ENCODE measurements at places on chromosomes 12 and 14.

- no peak for DNase-seq
These were observed at the start of gene NOVA1 for GRCh38 chr14:26597589-26598080. Gene NOVA1, minus strand, starts transcription at chr14:26598033. Its CDS starts 597 bp downstream, at chr14:26597436.

GRCh38 chr14:58794993-58795762, 157.4 kb downstream of the DACT1 start:
- DNase-seq = no peak

GRCh38 chr14:94601884-94602391, 10.3 kb upstream of the SERPINA3 start:
- no peak for DNase-seq

DNA sequence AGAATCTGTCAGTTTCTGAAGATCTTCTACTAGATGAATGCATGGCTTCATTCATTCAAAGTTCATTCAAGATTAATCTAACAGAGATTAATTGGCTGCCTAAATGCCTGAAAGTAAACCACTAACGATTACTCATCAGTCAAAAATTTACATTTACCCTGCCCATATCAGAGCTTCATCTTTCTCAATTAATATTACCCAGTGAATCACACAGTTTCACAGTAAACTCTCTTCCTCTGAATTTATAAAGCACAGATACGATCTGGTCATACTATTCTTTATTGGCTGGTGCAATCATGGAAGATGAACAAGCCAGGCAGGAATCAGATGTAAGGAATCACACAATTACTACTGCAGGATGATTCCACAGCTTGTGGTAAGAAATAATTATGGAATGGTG, 377.7 kb downstream of the SLC16A7 start:
- no peak for DNase-seq

DNA sequence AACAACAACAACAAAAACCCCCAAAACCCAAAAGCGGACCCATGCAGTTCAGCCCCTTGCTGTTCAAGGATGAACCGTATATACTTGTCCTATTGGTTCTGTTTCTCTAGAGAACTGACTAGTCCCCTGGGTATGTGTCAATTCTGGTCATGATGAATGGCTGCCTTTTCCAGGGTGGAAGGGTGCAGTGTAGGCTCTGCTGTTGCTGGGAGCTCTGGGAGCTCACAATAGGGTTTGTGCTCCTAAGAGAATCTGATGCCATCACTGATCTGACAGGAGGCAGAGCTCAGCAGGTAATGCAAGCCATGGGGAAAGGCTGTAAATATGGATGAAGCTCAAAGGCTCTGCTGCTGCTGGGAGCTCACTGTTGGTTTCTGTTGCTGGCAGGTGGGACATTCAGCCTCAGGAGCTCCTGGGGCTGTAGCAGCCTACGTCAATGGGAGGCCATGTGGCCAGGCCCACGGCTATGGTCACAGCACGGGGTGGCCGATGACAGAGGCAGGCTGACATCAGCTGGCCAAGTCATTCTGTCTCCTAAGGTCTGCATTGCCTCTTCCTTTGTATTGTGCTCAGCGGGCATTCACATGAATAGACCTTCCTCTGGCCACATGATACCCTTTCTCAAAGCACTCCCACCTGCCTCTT, 37.9 kb downstream of the DLK1 start:
- DNase-seq = no peak

GRCh38 chr14:39339003-39339402, 93.2 kb downstream of the FBXO33 start:
- DNase-seq = no peak

DNA sequence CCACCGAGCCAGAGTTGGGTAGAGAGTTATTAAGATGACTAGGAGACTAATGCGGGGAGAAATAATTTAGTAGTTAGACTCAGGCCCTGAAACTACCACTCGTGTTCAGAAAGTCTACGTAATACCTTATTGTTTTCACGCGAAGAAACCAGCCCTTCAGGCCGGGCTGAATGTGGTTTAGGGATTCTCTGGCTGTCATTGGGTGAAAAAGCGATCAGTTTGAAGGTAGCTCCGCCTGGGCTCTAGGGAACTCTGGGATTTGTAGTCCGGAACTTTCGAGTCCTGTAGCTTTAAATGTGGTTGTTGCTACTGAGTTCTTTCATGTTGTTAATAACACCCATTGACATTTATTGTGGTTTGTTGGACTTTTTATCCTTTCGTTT, 549 bp upstream of the WDR89 start:
- peak; percentile 66 for DNase-seq

GRCh38 chr12:108589028-108589839, 8.7 kb downstream of the TMEM119 start:
- DNase-seq = no peak

GRCh38 chr14:50055461-50056228, 60.7 kb downstream of the VCPKMT start:
- no peak for DNase-seq

- no peak for DNase-seq
These were observed 11.3 kb downstream of the CFAP54 start for GRCh38 chr12:96500693-96501092.

GRCh38 chr12:57131896-57132744, 3.8 kb downstream of the LRP1 start:
- no peak for DNase-seq

- no peak for DNase-seq
These were observed 11.8 kb upstream of the CD27 start for GRCh38 chr12:6432991-6433390.

DNA sequence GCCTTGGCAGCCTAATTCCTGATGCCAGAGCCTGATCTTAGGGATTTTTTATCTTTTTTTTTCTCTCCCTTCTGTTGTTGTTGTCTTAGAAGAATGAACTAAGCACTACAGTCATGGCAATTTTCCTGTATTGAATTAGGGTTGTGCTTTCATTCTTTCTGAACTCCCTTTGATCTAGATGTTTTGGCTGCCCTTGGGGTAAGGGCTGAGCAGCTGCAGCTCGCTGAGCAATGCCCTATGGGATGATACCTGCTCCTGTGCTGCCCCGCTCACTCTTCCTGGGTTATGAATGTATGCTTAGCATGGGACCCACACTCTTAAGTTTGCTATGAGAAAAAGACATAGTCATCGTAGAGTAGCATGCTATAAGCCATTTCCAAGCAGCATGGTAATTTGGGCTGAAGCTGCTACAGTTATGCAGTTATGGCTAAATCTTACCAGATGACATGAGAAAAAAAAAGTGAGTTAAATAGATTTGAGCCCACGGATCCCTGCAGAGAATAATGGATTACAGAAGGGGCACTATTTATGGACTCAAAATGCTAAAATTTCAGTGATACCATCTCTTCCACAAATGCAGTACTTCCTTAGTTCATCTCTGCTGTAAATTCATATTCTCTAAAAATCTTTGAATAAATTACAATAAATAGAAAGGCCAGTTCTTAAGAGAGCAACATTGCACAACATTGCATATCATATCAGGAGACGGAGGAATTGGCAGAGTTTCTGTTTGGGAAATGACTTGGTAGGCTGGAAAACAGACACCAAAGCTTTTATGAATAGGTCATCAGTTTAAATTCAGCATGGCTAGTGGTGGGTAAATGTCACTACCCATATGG, 79.2 kb upstream of the PTHLH start:
- DNase-seq = no peak

- no peak for DNase-seq
These were observed 422.5 kb upstream of the PDE3A start for GRCh38 chr12:19945559-19946435.

DNA sequence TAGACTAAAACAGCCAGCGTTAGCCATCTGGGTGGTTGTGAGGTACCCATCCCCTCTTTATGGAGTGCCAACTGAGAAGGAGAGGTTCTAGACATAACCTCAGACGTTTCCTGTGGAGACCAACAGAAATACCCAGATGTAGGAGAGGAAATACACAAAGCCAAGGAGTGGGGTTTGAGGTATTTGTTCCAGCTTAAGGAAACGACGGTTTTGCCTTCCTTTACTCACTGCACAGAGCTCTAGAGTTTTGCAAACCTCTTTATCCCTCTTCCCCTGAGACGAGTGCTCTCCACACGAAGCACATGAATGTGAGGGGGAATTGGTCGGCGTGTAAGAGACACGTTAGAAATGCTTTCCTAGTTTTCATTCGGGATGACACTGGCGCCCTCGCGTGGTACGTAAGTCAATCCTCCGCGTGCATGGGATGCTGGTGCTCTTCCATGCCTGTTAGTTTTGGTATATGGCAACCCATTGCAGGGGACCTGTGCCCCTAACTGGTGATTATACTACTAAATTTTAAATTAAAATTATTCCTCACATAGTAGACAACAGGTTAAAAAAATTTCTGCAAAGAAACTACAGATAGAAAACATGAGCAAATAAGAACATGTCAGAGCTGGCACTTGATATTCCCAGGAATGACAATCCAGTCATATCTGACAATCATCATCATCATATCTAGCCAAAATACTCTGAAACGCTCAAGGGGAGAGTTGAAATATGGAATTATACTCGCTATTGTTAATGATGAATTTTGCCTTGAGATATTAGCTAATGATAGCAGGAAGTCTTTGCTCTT, 121.7 kb downstream of the PPM1H start:
- no peak for DNase-seq

DNA sequence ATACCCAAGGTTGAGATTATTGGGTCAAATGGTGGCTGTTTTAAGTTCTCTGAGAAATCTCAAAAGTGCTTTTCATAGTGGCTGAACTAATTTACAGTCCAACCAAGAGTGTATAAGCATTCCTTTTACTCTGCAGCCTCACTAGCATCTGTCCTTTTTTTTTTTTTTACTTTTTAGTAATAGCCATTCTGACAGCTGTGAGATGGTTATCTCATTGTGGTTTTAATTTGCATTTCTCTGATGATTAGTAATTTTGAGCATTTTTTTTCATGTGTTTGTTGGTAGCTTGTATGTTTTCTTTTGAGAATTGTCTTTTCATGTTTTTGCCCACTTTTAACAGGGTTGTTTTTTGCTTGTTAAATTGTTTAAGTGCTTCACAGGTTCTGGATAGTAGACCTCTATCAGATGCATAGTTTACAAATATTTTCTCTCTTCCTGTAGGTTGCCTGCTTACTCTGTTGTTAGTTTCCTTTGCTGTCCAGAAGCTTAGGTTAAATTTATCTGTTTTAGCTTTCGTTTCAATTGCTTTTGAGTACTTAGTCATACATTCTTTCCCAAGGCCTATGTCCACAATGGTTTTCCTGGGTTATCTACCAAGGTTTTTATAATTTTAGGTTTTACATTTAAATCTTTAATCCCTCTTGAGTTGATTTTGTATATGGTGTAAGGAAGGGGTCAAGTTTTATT, 881.3 kb upstream of the SEL1L start:
- no peak for DNase-seq

GRCh38 chr12:6980075-6980474, 9.4 kb downstream of the EMG1 start:
- DNase-seq = no peak

DNA sequence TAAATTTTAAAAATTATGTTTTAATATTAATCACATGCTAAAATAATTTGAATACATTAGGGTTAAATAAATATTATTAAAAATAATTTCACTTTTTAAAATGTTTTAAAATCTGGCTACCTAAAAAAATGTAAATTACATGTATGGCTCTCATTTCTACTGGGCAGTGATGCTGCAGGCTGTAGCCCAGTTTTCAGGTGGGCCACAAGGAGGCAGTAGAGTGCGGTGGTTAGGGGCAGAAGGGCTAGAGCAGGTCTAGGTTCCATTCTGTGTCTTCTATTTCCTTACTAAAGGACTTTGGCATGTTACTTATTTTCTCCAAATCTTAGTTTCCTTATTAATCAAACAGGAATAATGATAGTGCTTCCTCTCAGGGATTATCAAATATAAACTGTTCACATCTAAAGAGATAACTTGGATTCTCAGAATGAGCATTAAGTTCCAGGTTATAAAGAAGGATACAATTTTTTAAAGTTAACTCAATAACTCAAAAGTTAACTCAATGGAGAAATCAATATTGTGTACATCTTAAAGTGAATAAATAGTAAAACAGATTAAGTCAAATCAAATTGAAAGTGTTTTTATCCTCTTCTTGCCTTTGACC, 54.9 kb upstream of the OVCH1 start:
- peak; percentile 34 for DNase-seq

GRCh38 chr12:89621521-89621920, 87.1 kb downstream of the ATP2B1 start:
- DNase-seq = no peak

DNA sequence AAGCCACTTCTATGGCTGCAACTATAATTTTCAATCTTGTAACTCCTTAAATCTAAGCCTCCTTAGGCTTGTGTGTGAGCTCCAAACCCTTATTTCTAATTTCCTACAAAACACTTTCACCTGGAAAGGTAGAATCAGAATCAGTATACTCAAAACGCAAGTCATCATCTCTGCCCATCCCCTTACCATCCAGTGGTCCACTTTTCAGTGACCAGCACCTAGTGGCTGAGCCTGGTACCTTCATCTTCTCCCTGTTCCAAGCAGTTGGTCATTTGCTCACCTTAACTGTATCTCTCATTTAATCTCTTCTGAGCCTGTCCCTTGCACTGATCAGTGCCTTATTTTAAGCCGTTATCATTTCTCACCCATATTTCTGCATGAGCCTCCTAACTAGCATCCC, 107.9 kb downstream of the PPM1H start:
- no peak for DNase-seq

GRCh38 chr14:99686557-99687283, 2.6 kb downstream of the CYP46A1 start:
- DNase-seq = no peak

- no peak for DNase-seq
These were observed 101.8 kb downstream of the SCARB1 start for GRCh38 chr12:124761871-124762270.

GRCh38 chr14:58712357-58712756, 74.6 kb downstream of the DACT1 start:
- no peak for DNase-seq

DNA sequence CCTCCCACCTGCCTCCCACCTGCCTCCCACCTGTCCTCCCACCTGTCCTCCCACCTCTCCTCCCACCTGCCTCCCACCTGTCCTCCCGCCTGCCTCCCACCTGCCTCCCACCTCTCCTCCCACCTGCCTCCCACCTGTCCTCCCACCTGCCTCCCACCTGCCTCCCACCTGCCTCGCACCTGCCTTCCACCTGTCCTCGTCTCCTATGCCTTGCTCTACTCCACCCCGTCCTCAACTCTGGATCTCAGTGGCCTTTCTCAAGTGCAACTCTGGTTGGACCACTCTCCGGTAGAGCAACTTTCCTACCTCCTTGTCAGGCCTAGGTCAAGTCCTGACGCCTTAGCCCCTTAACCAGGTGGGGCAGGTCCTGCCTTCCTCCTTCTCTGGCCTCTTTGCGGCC, 29.3 kb upstream of the PEX5 start:
- DNase-seq = no peak

DNA sequence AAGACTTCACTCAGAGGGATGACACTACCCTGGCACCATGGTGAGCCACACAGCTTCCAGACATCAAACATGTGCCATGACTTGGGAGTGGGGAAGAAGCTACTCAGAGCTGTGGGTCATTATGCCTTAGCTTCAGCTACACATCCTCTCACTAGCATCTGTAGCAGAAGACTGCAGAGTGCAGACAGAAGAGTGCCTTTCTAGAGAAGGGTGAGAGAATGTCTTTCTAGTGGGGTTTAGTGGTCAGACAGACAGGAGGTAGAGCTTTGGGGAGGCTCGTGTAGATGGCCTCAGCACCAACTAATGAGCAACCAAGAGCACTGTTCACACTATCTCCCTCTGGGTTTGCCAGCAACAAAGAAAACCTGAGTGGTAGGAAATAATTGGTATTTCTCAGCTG, 4.9 kb upstream of the B4GALNT3 start:
- no peak for DNase-seq

- DNase-seq = no peak
These were observed 40.8 kb downstream of the DBX2 start for GRCh38 chr12:45010059-45010458.

All from stimulated activated CD8-positive, alpha-beta memory T cell treated with anti-CD3 and anti-CD28 coated beads, Interleukin-4, amount 100 ng/mL, for 4 hours (primary cell).